ENCODE measurements at places on chromosomes 11 and 22.

DNA sequence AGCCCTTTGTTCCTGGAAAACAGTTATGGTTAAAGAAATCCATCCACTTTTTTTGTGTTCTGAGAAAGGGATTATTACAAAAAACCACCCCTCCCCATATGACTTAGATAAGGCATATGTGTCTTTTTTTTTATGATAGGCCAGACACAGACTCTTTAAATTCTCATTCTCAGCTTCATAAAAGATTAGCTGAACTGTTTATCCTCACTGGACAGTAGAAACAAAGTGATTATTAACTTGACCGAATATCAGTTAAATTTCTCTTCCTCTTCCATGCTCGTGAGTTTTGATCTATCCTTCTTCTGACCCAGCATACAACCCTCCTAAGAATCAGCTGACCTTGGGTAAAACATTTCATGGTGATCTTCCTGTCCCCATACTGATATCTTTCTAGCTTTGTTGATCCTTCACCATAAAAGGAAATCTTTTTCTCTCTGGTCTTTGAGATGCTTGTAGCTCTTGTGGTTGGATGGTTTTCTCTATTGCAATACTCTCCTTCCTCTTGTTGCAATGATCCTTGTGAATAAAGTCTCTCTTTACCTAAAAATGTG, 26.2 kb downstream of the OR2AG2 start:
- DNase-seq: no peak

DNA sequence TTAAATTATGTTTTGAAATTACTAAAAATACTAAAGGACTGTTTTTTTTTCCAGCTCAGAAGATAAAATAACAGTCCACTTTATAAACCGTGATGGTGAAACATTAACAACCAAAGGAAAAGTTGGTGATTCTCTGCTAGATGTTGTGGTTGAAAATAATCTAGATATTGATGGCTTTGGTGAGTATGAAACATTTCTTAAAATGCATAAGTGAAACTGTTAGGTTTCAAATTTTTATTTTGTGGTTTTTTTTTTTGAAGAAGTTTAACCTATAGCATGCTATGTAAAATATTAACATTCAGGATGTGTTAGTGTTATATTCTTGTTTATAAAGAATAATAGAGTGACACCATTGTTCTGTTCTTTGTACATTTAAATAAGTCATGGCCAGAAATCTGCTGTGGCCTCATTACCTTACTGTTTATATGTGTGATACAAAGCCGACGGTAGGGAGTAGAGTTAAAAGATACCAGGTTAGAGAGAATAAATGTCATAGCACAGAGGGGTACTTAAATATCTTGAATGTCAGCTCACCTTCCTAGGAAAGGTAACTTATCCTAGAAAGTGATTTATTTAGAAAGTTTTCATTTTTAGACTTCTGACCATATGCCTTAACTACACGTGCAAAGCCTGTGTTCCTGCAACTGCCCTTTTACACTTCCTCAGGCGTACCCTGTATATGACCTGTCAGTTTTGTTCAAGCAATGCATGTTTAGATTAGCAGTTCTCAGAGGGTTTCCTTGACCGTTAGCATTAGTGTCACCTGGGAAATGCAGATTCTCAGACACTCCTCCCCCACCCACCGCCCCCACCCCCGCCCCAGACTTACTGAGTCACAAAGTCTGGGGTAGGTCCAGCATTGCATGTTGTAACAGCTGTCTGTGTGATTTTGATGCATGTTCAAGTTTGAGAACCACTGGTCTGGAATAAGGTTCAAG, 6.3 kb downstream of the FDX1 start:
- no peak for DNase-seq

GRCh38 chr22:26502688-26503561, 9.3 kb downstream of the TFIP11 start:
- DNase-seq: peak; percentile 82

- DNase-seq: peak; percentile 85
Observed at GRCh38 chr22:24952837-24953383, 394 bp downstream of the KIAA1671 start.

Data from ELF-1 (cell line).